Activated naive CD4-positive, alpha-beta T cell treated with anti-CD3 and anti-CD28 coated beads, Interleukin-2, amount 10 ng/mL, durations not matched to agents 5 hours and 36 hours (primary cell): ENCODE measurements at places on chromosomes 11 and 22. TPM values are rescaled to one million over a fixed set of nuclear protein-coding genes. Genes with fewer than 3 reads are reported as not detected.

Gene IGSF9B
- total RNA-seq, result 173 TPM

Gene PPP6R2
- 60.9 TPM for total RNA-seq

Gene ZNF195
- 31.8 TPM for total RNA-seq

Gene CASP12
- total RNA-seq, result not detected

Gene OR5J2
- not detected for total RNA-seq

Gene KRTAP5-10
- 0.26 TPM for total RNA-seq

Gene TSPAN32
- total RNA-seq, result 54.7 TPM

Gene C22orf15
- 2.2 TPM for total RNA-seq

Gene OSBP2
- total RNA-seq, result 0.73 TPM

Gene IGLL1
- total RNA-seq, result not detected

Gene MYOD1
- not detected for total RNA-seq

Gene FAM227A
- total RNA-seq, result not detected

Gene SMIM35
- 0.17 TPM for total RNA-seq

Gene MRPL48
- total RNA-seq, result 50.1 TPM

Gene MPPED2
- total RNA-seq, result not detected

Gene ARHGEF17
- total RNA-seq, result not detected
